ENCODE measurements at places on chromosomes 6 and 20.

DNA sequence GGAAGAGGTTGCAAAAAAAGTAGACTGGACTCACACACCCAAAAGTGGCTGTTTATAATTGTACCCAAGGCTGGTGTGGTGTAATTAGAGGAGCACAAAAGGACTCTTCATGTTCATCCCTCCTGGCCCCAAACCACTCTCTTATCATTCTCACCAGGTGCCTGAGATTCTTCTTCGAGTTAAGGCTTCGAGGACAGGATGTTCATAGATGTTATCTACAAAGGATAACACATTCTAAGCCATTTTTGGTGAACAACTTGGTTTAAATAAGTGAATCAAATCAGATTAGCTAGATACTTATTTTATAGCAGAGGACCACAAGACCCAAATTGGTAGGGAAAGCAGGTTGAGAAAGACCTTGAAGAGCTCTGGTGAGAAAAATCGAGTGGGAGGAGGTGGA lies 73.1 kb upstream of the SUPT3H start:
- no peak for DNase-seq

DNA sequence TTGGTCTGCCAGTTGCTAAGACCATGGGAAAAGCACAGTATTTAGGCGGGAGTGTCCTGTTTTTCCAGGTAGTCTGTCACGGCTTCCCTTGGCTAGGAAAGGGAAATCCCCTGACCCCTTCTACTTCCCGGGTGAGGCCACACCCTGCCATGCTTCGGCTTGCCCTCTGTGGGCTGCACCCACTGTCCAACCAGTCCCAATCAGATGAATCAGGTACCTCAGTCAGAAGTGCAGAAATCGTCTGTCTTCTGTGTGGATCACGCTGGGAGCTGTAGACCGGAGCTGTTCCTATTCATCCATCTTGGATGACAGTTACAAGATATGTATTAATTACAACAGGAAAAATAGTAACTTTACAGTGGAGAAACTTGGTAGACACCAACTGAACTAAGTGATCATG lies 188.2 kb downstream of the TPBG start:
- DNase-seq: no peak

- no peak for DNase-seq
Observed at GRCh38 chr6:158640519-158640918, 4.0 kb downstream of the DYNLT1 start.

GRCh38 chr20:25195014-25195961 lies at the start of gene ENTPD6:
TSS of gene ENTPD6 (plus strand) at chr20:25195712. CDS start at chr20:25206537, 10,825 bp downstream.
- peak; percentile 93 for DNase-seq

DNA sequence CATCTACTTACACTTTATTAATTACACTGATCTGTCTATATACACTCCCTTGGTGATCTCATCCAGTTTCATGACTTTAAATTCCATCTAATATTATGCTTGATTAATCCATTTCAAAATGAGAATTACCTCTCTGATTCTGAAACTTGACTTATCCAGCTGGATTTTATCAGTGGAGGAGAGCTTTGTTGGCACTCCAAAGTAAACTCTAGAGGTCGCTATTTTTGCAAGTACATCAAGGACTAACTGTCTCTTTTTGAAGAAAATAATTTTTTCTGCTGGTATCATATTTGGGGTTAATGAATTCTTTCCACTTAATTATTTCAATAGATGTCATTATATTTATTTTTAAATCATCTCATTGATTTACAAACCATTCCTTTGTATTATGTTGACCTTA lies 630.3 kb upstream of the MAN1A1 start:
- no peak for DNase-seq

DNA sequence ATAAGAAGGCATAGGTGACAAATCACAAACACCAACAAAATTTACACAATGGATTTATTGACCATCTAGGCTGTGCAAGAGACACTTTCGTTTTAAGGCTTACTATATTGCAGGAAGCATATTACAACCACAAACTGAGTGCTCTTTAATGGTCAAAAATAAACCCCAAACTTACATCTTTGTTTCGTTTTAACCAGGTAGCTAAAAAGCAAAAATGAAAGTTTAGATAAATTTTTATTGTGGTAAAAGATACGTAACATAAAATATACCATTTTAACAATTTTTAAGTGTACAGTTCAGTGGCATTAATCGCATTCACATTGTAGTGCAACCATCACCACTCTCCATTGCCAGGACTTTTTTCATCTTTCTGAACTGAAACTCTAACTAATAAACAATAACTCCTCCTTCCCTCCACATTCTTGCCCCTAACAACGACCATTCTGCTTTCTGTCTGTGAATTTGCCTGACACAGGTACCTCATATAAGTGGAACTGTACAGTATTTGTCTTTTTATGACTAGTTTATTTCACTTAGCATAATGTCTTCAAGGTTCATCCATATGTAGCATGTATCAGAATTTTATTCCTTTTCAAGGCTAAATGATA lies 32.3 kb upstream of the DUSP22 start:
- no peak for DNase-seq

DNA sequence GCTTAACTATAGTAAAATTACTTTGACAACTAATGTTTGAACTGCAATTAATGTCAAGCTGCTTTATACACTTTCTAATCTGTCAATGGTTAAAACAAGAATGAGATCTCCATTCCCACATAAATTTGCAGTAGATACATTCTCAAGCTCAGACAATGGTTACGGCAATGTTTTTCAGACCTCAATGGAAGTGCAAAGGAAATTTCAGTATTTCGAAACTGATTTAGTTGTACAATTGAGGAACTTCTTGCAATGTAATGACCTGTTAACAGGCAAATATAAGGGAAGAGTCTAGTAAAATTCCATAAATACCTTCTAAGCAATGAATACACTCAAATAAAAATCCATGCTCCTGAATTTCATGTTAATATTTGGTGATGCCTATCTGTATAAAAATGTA lies 94.7 kb downstream of the ADTRP start:
- DNase-seq: no peak

GRCh38 chr20:16583474-16583873 lies 10.2 kb upstream of the KIF16B start:
- no peak for DNase-seq

- peak; percentile 80 for DNase-seq
Observed at GRCh38 chr6:43228951-43229802, at the start of gene DNPH1. TSS of gene DNPH1 (minus strand) at chr6:43229481. CDS start at chr6:43229456, 25 bp downstream.

DNA sequence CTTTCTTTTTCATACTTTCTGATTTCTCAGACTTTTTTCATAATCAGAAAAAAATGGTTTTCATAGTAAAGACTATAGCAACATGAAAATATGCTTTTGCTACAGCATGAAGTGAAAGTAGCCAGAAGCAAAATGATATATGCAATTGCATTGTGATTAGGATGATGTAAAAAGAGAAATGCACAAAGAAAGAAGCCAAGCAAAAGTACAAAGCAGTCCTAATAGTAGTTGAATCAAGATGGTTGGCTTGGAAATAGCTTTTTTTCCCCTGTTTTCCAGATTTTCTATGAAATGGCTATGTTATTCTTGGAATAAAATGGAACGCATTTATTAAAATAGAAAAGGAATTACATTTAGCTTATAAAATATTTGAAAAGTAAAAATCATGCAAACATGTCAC lies 77.3 kb downstream of the SEL1L2 start:
- DNase-seq: no peak

DNA sequence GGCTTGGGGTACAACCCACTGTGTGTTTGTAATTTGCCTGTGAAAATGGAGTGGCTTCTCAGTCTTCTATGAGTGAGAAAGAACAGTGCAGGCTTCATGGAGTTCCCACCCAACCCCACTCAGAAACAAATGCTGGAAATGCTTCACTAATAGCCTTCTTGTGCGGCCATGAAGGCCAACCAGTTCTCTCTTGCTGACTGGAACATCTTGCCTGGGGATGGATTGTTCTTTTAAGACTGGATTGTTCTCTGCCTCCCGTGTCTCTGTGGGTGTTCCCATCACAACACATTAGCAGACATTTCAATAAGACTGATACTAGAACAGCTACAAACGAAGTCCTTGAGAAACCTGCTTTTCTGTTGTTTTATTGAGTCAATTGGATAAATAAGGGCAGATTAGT lies 110.6 kb downstream of the PPP1R14C start:
- DNase-seq: no peak

DNA sequence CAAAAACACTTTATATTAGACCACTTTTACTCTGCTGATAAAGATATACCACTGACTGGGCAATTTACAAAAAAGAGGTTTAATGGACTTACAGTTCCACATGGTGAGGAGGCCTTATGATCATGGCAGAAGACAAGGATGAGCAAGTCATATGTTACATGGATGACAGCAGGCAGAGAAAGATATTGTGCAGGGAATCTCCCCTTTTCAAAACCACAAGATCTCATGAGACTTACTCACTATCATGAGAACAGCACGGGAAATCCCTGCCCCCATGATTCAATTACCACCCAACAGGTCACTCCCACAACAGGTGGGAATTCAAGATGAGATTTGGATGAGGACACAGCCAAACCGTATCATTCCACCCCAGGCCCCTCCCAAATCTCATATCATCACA lies 1383.8 kb upstream of the MAP3K7 start:
- no peak for DNase-seq
